ENCODE measurements at places on chromosomes 1 and 21. TPM values are rescaled to one million over a fixed set of nuclear protein-coding genes. Genes with fewer than 3 reads are reported as not detected.

GRCh38 chr1:22141554-22142314 lies 1.2 kb downstream of the WNT4 start:
- peak overlapping the region; percentile 29 for H3K4me3 ChIP-seq
- H3K4me1 ChIP-seq: peaks cover 6% of the 10 kb centered on the region
- H3K27ac ChIP-seq: no peak overlapping the region
- DNase-seq: no peak
- no peaks in the 10 kb centered on the region for H3K36me3 ChIP-seq
- H3K27me3 ChIP-seq: peaks cover 46% of the 10 kb centered on the region

DNA sequence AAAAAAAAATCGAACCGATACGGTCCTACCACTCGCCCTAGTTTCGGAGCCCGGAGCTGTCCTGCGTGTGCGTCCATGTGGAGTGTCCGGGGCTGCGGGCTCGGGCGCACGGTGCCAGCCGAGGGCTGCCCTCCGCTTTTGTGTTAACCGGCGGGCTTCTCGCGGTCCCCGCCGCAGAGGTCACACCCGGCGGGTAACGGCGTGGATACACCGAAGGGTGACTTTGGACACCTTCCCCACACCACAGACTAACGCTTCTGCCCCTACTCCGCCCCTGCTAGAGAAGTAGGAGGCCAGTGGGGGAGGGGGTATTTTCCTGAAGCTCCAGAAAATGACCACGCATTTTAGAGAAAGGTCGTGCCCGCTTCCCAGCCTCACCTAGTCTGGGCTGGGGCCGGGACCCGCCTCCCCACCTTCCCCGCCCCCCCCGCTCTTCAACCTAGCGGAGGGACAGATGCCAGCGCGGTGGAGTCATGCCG lies 609 bp upstream of the ATF3 start:
- peak overlapping the region; percentile 9 for H3K27ac ChIP-seq
- H3K4me1 ChIP-seq: peaks cover 48% of the 10 kb centered on the region
- peaks cover 30% of the 10 kb centered on the region for H3K36me3 ChIP-seq
- no peak for DNase-seq
- H3K27me3 ChIP-seq: peaks cover 38% of the 10 kb centered on the region

ETV3 gene
- total RNA-seq: 30.9 TPM

FCER1A gene
- total RNA-seq: not detected
